ENCODE measurements at places on chromosomes 16 and 17. TPM values are rescaled to one million over a fixed set of nuclear protein-coding genes. Genes with fewer than 3 reads are reported as not detected.

DNA sequence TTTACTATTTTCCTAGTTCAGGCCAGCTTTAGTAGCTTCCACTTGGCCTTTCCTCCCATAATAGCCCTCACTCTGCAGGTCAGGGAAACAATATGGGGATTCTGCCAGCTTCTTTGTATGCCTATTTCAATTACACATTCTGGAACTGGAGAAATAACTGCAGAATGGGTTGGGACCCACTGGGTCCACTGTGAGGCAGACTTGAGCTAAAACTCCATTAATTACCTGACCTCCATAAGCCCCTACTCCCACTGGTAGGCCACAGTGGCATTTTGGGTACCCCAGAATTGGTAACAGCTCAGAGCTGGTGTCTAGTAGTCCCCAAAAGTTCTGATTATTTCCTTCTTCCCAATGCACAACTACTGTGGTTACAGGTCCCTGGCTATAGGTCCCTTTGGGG is 16.7 kb upstream of the TENT4B start:
- H3K36me3 ChIP-seq, result no peaks in the 10 kb centered on the region
- H3K27ac ChIP-seq, result no peak overlapping the region
- H3K4me1 ChIP-seq, result no peaks in the 10 kb centered on the region

- no peaks in the 10 kb centered on the region for H3K36me3 ChIP-seq
- H3K4me1 ChIP-seq, result no peaks in the 10 kb centered on the region
- H3K4me3 ChIP-seq, result no peak overlapping the region
- no peak overlapping the region for H3K27ac ChIP-seq
- no peak for DNase-seq
- H3K27me3 ChIP-seq, result no peaks in the 10 kb centered on the region
Measured at GRCh38 chr17:12605222-12605621, 60.5 kb upstream of the MYOCD start.

- H3K4me3 ChIP-seq, result no peak overlapping the region
- peaks cover 15% of the 10 kb centered on the region for H3K4me1 ChIP-seq
- H3K27me3 ChIP-seq, result peaks cover 8% of the 10 kb centered on the region
- DNase-seq, result no peak
- no peak overlapping the region for H3K27ac ChIP-seq
Measured at GRCh38 chr16:27598931-27599565, 49.1 kb downstream of the KATNIP start.

GRCh38 chr16:78503602-78504001 is 404.1 kb downstream of the WWOX start:
- H3K4me1 ChIP-seq, result peaks cover 18% of the 10 kb centered on the region
- H3K4me3 ChIP-seq, result no peak overlapping the region
- H3K36me3 ChIP-seq, result no peaks in the 10 kb centered on the region
- peaks cover 2% of the 10 kb centered on the region for H3K27me3 ChIP-seq
- no peak overlapping the region for H3K27ac ChIP-seq

GRCh38 chr17:9298776-9299295 is 276.8 kb downstream of the STX8 start:
- H3K27me3 ChIP-seq, result no peaks in the 10 kb centered on the region
- no peak overlapping the region for H3K27ac ChIP-seq
- H3K4me3 ChIP-seq, result no peak overlapping the region
- H3K36me3 ChIP-seq, result no peaks in the 10 kb centered on the region
- H3K4me1 ChIP-seq, result no peaks in the 10 kb centered on the region

DNA sequence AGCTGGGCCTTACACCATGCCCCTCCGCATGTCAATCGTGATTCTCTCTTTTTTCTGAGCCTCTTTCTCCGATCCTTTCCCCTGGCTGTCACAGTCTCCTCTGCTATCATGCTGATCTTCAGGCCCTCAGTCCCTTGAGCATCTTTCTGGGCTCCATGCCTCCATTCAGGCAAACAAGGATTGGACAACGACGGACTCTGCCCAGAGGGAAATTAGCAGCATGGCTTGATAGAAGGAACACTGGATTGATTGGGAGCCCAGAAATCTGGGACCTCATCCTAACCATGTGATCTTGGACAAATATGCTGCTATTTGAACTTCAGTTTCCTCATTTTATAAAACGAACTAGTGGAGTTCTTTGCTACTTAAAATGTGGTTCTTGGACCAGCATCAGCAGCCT is 19.6 kb upstream of the PHF12 start:
- peaks cover 4% of the 10 kb centered on the region for H3K36me3 ChIP-seq
- peaks cover 12% of the 10 kb centered on the region for H3K4me1 ChIP-seq
- H3K4me3 ChIP-seq, result no peak overlapping the region
- DNase-seq, result no peak
- no peak overlapping the region for H3K27ac ChIP-seq
- peaks cover 15% of the 10 kb centered on the region for H3K27me3 ChIP-seq

DNA sequence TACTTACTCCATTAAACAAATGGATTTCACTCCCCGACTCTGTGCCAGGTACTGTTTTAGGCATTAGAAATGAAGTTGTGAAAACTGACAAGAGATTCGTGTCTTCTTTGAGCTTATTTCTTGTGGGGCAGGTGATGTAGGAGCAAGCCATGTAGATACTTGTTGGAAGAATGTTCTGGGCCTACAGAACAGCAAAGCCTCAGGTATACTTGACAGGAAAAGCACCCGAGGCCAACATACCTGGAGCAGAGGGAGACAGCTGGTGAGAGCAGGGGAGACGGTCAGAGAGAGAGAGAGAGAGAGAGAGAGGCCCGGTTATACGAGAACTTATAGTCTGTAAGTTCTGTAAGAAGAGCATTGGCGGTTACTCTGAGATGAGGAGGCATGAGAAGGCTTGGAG is 110.8 kb downstream of the FTO start:
- peaks cover 25% of the 10 kb centered on the region for H3K4me1 ChIP-seq
- H3K36me3 ChIP-seq, result peaks cover 16% of the 10 kb centered on the region
- no peak overlapping the region for H3K27ac ChIP-seq
- peaks cover 4% of the 10 kb centered on the region for H3K27me3 ChIP-seq
- no peak for DNase-seq
- no peak overlapping the region for H3K4me3 ChIP-seq

- H3K4me1 ChIP-seq, result no peaks in the 10 kb centered on the region
- H3K36me3 ChIP-seq, result no peaks in the 10 kb centered on the region
- H3K27me3 ChIP-seq, result no peaks in the 10 kb centered on the region
- no peak overlapping the region for H3K4me3 ChIP-seq
- no peak for DNase-seq
Measured at GRCh38 chr17:67818110-67819002, 6.9 kb upstream of the BPTF start.

- H3K27ac ChIP-seq, result no peak within 1 kb of the TSS
- peak within 1 kb of the TSS; percentile 73 for H3K4me3 ChIP-seq
- H3K4me1 ChIP-seq, result peaks cover 6% of the 10 kb centered on the region
Measured at GRCh38 chr17:29622337-29623282, at the start of gene CORO6. CORO6 (minus strand) TSS chr17:29622912; CDS start chr17:29621421, 1,491 bp downstream.

DNA sequence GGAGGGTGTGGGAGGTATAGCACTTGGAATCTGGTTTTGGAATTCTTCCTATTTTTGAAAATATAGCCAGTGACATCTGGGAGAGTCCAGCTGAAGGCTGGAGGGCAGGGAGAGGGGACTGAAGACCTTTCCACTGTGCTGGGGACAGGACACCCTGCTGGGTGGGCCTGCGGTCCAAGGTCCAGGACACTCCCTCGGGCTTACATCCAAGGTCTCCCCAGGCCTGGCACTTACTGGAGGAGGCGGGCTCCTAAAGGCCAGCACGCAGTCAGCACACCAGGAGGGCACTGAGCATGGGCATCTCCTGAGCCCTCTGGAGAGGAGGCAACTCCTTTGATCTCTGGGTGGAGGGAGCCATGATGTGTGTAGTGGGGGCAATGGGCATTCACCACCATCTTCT is 35.5 kb upstream of the ETV4 start:
- no peak overlapping the region for H3K4me3 ChIP-seq
- no peak for DNase-seq
- no peaks in the 10 kb centered on the region for H3K36me3 ChIP-seq
- peaks cover 9% of the 10 kb centered on the region for H3K27me3 ChIP-seq
- H3K27ac ChIP-seq, result no peak overlapping the region
- peaks cover 28% of the 10 kb centered on the region for H3K4me1 ChIP-seq

RAB11FIP4 gene
- 0.92 TPM for total RNA-seq

GRCh38 chr16:50972876-50973275 is 178.2 kb downstream of the SALL1 start:
- no peak overlapping the region for H3K27ac ChIP-seq
- DNase-seq, result no peak
- H3K4me1 ChIP-seq, result no peaks in the 10 kb centered on the region
- no peak overlapping the region for H3K4me3 ChIP-seq
- peaks cover 7% of the 10 kb centered on the region for H3K27me3 ChIP-seq
- H3K36me3 ChIP-seq, result no peaks in the 10 kb centered on the region

DNA sequence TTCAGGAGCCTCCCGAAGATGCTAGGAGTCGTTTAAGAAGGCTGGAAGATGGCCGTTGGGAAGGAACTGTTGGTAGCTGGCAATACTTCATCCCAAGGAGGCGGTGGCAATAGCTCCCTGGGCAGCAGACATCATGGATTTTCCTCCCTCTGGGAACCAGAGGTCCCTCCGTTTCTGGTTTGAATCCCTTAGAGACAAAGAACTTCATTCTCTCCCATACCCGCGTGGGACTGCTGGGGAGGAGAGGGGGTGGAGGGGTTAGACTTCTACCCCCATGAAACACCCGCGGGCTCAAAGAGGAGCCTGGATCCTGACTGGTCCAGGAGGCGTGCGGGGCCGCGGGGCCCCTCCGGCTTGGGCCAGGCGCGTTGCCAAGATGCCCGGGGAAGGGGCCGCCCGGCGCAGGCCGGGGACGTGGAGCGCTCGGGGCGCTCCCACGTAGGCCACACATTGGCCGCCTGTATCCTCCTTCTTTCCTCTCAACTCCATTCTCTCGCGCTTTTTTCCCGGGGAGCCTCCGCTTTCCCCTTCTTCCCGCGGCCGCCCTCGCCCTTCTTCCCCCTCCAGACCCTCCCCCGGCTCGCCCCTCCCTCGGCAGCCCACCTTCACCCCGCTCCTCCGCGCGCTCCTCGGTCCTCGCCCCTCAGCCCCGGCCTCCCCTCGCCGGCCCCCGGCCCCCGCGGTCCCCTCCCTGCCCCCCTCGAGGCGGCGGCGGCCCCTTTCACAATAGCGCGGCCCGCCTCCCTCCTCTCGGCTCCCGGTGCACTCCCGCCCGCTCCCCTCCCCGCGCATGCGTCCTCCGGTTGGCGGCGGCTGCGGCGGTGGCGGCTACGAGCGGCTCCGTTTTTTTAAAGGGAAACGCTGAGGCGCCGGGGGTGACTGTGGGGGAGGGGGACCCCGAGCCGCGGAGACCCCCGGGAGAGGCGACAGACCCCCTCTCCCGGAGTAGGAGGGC is at the start of gene MSL1:
Gene MSL1, plus strand, starts transcription at position 791 of the 955 bp plus-strand sequence. CDS start 642 bp downstream, outside the sequence.
- peak within 1 kb of the TSS; percentile 92 for H3K27ac ChIP-seq
- peaks cover 26% of the 10 kb centered on the region for H3K4me1 ChIP-seq
- peak within 1 kb of the TSS; percentile 94 for H3K4me3 ChIP-seq
- peaks cover 19% of the 10 kb centered on the region for H3K27me3 ChIP-seq

GRCh38 chr16:69903865-69904415 is 47.2 kb upstream of the CLEC18A start:
- no peak for DNase-seq
- no peak overlapping the region for H3K4me3 ChIP-seq
- no peak overlapping the region for H3K27ac ChIP-seq
- H3K36me3 ChIP-seq, result no peaks in the 10 kb centered on the region
- H3K27me3 ChIP-seq, result no peaks in the 10 kb centered on the region

DNA sequence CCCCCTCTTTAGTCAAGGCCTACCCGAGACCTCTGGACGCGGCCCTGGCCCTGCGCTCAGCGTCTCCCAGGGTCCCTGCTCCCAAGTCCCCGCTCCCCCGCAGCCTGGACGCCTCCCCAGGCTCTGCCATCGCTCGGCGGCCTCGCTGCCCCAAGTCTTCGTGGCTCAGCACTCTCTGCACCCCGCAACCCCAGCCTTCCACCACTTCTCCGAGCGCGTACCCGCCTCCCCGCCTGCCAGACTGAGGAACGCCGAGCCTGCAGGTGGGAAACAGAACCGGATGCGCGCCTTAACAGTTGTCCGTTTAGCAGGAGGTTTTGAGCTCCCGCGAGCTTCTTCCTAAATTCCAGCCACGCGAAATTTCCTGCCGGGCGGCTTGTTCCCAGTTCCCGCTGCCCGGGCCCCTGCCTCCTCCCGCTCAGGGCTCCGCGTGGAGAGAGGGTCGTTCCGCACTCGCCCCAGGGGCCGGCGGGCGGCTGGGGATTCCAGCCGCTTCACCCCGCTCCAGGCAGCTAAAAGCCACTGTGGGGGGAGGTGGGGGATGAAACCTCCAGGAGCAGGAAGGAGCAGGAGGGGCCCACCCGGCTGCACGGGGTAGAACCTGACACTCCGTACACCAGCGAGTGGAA is 87.7 kb downstream of the KCNJ12 start:
- peaks cover 8% of the 10 kb centered on the region for H3K27me3 ChIP-seq
- peak; percentile 66 for DNase-seq
- peaks cover 15% of the 10 kb centered on the region for H3K4me1 ChIP-seq
- H3K27ac ChIP-seq, result peak overlapping the region; percentile 85

DNA sequence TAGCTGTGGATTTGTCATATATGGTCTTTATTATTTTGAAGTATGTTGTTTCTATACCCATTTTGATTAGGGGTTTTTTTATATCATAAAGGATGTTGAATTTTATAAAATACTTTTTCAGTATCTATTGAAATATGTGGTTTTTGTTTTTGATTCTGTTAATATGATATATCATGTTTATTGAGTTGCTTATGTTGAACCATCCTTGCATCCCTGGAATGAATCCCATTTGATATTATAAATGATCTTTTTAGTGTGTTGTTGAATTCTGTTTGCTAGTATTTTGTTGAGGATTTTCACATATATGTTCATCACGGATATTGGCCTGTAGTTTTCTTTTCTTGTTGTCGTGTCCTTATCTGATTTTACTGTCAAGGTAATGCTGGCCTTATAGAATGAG is 286.5 kb downstream of the BCAS3 start:
- H3K4me3 ChIP-seq, result no peak overlapping the region
- H3K27ac ChIP-seq, result no peak overlapping the region
- peaks cover 2% of the 10 kb centered on the region for H3K4me1 ChIP-seq

GRCh38 chr17:50831471-50831928 is 3.9 kb upstream of the WFIKKN2 start:
- H3K4me3 ChIP-seq, result no peak overlapping the region
- peaks cover 1% of the 10 kb centered on the region for H3K27me3 ChIP-seq
- peaks cover 6% of the 10 kb centered on the region for H3K4me1 ChIP-seq
- no peaks in the 10 kb centered on the region for H3K36me3 ChIP-seq
- no peak overlapping the region for H3K27ac ChIP-seq

GRB7 gene
- 1.3 TPM for total RNA-seq

GRCh38 chr17:67931227-67931626 is 65.0 kb downstream of the C17orf58 start:
- peaks cover 26% of the 10 kb centered on the region for H3K36me3 ChIP-seq
- H3K4me1 ChIP-seq, result no peaks in the 10 kb centered on the region
- no peak for DNase-seq

GRCh38 chr17:27949304-27949703 is 56.1 kb upstream of the LYRM9 start:
- no peak overlapping the region for H3K4me3 ChIP-seq
- H3K27me3 ChIP-seq, result peaks cover 10% of the 10 kb centered on the region
- DNase-seq, result no peak
- peaks cover 18% of the 10 kb centered on the region for H3K4me1 ChIP-seq
- H3K36me3 ChIP-seq, result no peaks in the 10 kb centered on the region

PRSS53 gene
- 1.8 TPM for total RNA-seq

GRCh38 chr16:68592466-68593337 is 52.4 kb upstream of the CDH3 start:
- H3K4me3 ChIP-seq, result no peak overlapping the region
- no peaks in the 10 kb centered on the region for H3K27me3 ChIP-seq
- no peak overlapping the region for H3K27ac ChIP-seq
- H3K4me1 ChIP-seq, result peaks cover 2% of the 10 kb centered on the region
- H3K36me3 ChIP-seq, result no peaks in the 10 kb centered on the region

GRCh38 chr17:20043021-20043420 is 33.9 kb downstream of the SPECC1 start:
- H3K36me3 ChIP-seq, result no peaks in the 10 kb centered on the region
- no peaks in the 10 kb centered on the region for H3K4me1 ChIP-seq
- no peak for DNase-seq
- H3K4me3 ChIP-seq, result no peak overlapping the region
- H3K27ac ChIP-seq, result no peak overlapping the region
- peaks cover 2% of the 10 kb centered on the region for H3K27me3 ChIP-seq

HEATR3 gene
- 10.3 TPM for total RNA-seq
